ENCODE measurements at places on chromosomes 16 and 17.

- peak; percentile 7 for DNase-seq
These were observed 790 bp downstream of the NCBP3 start for GRCh38 chr17:3845291-3845620.

DNA sequence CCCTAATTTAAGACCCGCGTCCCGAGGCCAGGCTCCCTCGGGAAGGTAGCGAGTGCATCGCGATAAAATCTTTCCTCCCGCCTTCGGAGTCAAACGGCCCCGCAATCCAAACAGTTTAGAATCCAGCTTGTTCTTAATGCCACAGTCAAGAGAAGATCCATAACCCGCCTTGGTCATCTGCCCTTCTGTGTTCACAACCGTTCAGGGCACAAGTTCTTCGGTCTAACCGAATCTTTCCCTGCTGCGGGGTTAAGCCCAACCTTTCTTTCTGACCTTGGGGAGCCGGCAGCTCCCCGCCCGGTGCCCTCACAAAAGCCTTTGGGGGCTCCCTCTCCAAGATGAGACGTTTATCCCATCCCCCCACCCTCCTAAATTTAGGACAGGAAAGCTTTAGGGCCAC is 30.3 kb downstream of the CPSF4L start:
- no peak for DNase-seq

GRCh38 chr17:32755045-32755805 is 121.7 kb downstream of the MYO1D start:
- DNase-seq = peak; percentile 1

- DNase-seq = no peak
These were observed 20.6 kb upstream of the COL1A1 start for GRCh38 chr17:50221864-50222545.

DNA sequence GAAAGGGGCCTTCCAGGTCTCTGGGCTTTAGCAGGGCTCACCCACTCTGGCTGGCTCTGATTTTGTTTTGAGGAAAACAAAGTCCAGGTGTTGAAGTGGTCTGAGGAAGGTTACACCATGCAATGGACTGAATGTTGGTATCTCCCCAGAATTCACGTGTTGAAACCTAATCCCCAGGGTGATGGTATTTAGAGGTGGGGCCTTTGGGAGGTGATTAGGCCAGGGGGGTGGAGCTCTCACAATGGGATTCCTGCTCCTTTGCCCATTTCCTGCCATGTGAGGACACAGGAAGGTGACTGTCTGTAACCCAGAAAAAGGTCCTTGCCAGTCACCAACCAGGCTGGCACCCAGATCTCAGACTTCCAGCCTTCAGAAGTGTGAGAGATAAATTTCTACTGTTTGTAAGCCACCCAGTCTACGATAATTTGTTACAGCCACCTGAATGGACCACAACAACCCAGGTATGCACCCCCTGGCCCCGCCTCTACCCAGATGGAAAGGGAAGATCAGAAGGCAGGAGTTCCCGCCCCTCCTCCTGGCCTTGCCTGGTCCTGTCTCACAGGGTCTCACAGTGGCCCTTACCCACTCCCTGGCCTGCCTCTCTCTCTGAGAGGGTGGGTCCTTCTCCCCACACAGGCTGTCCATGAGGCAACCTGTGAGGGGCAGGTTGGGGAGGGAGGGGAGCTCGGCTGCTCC is 32.0 kb downstream of the LRRC75A start:
- no peak for DNase-seq

DNA sequence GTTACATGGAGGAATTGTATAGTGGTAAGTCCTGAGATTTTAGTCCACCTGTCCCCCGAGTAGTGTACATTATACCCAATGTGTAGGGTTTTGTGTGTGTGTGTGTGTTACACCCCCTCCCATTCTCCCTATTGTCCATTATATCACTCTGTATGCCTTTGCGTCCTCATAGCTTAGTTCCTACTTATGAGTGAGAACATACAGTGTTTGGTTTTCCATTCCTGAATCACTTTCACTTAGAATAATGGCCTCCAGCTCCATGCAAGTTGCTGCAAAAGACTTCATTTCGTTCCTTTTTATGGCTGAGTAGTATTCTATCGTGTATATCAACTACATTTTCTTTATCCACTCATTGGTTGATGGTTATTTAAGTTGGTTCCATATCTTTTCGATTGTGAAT is 635 bp upstream of the FA2H start:
- no peak for DNase-seq

GRCh38 chr17:29369831-29370735 is 20.1 kb upstream of the TAOK1 start:
- DNase-seq = peak; percentile 69

DNA sequence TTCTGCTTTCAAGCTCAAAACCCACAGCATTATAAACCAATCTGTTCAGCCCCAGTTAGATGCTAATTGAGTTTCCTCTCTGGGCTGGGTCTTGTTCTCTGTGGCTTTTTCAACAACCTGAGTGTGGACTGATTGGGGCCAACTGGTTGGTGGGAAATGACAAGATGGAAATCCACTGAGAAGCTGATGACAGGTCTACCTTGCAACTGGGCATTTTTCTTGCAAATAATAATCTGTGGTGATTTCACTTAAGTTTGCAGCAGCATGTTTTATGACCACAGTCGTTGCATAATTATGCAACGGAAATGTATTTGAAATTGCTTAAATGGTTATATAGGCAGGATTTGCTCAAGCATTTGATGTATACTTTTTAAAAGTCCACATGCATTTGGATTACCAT is 69.9 kb downstream of the AKAP1 start:
- DNase-seq = no peak

- DNase-seq = peak; percentile 42
These were observed 5.3 kb downstream of the DOC2A start for GRCh38 chr16:30005341-30006094.

DNA sequence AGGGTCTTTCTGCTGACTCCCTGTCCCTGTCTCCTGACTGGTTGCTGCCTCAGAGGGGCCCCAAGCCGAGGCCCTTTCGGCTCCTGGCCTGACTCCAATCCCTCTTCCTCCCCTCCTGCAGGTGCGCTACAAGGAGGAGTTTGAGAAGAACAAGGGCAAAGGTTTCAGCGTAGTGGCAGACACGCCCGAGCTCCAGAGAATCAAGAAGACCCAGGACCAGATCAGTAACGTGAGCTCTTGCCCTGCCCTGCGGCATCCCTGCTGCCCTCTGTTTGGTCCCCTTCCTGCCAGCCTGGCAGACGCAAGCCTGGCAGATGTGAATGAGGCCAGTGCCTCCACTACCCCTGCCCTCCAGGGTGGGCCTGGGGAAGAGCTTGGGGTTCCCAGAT is 27.1 kb upstream of the LASP1NB start:
- DNase-seq = no peak

GRCh38 chr17:77332034-77332971 is 191.5 kb downstream of the SEC14L1 start:
- no peak for DNase-seq

GRCh38 chr17:82737967-82738877 is 2.8 kb downstream of the FN3K start:
- DNase-seq = no peak

DNA sequence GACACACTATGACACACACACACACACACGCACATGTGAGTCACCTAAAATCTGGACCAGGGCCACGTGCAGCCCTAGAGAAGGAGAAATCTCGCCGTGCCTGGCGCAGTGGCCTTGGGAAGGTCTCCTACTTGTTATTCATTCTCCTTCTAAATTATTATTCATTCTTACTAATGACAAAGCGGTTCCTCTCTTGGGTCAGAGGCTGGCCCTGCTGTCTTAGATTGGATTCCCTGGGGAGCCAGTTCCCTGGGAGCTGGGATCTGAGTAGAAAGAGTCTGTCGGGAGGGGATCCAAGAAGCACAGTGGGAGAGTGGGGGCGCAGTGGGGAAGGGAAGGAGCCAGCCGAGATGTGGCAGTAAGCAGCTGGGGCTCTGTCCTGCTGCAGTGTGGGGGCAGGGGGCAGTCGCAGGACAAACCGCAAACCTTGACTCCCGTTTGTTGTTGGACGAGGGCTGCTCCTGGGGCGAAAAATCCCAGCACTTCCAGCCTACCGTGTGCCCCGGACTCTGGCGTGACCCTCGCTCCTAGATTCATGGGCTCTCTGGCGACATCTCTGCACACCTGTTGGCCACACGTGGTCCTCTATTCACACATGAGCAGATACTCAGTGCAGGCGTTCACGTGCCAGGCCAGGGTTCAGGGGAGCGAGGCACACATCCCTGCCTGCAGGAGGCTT is 18.7 kb upstream of the JPH3 start:
- no peak for DNase-seq

DNA sequence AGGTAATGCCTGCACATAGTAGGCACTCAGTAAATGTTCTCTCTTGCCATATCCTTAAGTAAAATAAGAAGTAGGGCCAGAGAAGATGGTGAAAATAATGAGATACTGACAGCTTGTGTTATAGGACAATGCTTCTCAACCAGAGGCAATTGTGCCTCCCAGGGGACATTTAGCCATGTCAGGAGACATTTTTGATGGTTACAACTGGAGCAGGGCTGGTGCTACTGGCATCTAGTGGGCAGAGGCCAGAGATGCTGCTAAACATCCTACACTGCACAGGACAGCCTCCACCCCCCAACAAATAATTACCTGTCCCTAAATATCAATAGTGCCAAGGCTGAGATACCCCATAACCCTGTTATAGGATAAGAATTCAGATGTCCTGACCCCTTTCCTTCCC is 1.7 kb downstream of the RAD51D start:
- no peak for DNase-seq

- DNase-seq = no peak
These were observed 855 bp upstream of the MEOX1 start for GRCh38 chr17:43662413-43663141.

GRCh38 chr16:81713796-81714195 is 65.3 kb upstream of the PLCG2 start:
- DNase-seq = no peak

DNA sequence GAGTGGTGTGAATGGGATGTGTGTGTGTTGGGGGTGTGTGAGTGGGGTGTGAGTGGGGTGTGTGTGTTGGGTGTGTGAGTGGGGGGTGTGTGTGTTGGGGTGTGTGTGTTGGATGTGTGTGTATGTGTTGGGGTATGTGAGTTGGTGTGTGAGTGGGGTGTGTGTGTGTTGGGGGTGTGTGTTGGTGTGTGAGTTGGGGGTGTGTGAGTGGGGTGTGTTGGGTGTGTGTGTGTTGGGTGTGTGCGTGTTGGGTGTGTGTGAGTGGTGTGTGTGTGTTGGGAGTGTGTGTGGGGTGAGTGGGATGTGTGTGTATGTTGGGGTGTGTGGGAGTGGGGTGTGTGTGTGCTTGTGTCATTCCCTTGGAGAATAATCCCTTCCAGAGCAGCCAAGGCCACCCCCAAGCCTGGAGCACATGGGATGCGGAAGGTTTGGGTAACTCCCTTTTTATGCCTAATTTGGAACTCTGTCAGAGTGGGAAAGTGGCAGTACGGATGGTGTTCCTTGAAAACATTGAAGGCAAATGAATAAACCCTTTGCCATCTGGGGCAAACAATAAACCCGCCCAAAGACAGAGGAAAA is 14.3 kb downstream of the RNF213 start:
- DNase-seq = no peak

GRCh38 chr16:80563066-80563465 is 22.3 kb downstream of the DYNLRB2 start:
- DNase-seq = no peak

- DNase-seq = no peak
These were observed 64.3 kb downstream of the PGS1 start for GRCh38 chr17:78442648-78443218.

- no peak for DNase-seq
These were observed at the start of gene ANKRD40CL for GRCh38 chr17:50767446-50767845. ANKRD40CL (minus strand) TSS chr17:50767518; CDS start chr17:50766913, 605 bp downstream.

DNA sequence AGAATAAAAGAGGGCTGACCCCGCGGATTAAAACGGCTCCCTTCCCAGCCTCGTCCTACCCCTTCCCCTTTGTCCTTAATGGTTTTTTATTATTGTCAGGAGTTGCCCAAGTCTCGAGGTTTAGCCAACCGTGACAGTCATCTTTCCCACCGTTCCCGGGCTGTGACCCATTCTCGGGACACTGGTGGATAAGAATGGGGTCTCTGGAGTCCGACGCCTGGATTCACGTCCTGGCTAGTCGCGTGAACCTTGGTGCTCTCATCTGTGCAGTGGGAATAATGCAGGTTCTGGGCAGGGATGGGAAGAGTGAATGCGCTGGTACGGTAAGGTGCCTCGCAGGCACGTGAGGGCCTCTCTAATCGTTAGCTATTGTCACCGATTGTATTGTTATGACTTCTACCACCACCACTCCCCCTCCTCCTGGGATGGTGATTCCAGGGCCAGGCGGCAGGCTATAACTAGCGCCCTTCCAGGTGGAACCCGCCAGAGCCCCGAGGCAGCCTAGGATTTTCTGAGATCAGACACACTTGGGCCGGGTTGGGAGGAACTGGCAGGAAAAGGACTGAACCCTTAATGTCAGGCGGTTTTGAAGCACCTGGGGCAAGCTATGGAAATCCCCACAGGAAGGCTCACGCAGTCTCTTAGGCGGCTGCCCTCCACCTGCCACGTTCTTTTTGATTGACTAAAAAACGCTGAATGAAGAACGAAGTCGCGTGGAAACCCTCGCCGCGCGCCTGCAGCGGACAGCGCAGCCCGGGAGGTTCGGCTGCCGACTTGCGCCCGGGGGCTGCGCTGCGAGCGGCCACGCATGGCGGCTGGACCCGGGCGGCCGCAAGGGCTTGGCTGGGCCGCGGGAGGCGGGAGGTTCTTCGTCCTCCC is 2.7 kb downstream of the HS3ST3B1 start:
- DNase-seq = no peak

- DNase-seq = no peak
These were observed 47.0 kb downstream of the COTL1 start for GRCh38 chr16:84570739-84571403.

- DNase-seq = no peak
These were observed 9.8 kb downstream of the SLC16A3 start for GRCh38 chr17:82238472-82239201.

GRCh38 chr17:40485851-40486521 is 15.4 kb downstream of the TNS4 start:
- peak; percentile 53 for DNase-seq

Data from LoVo (cell line).